ENCODE measurements at places on chromosomes 3 and 15.

- DNase-seq, result no peak
Measured at GRCh38 chr15:32790352-32790999, 72.7 kb downstream of the GREM1 start.

GRCh38 chr3:87792534-87793336, 266.1 kb downstream of the CGGBP1 start:
- no peak for DNase-seq

DNA sequence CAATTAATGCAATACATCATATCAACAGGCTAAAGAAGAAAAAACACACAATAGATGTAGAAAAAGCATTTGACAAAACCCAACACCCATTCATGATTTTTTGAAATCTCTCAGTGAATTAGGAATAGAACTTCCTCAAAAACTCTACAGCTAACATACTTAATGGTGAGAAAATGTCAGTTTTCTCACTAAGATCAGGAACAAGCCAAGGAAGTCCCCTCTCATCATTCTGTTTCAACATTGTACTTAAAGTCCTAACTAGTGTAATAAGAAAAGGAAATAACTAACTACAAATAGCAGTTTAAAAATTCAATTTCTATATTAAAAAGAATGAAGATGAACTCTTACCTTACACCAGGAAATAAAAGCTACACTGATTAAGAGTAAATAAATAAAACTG, 77.8 kb downstream of the DCLK3 start:
- DNase-seq, result no peak

GRCh38 chr15:98955961-98956723, 51.5 kb downstream of the PGPEP1L start:
- DNase-seq, result no peak

- DNase-seq, result no peak
Measured at GRCh38 chr3:16370872-16371740, 106.1 kb downstream of the OXNAD1 start.

GRCh38 chr15:45136378-45136764, 6.6 kb downstream of the DUOX1 start:
- no peak for DNase-seq

DNA sequence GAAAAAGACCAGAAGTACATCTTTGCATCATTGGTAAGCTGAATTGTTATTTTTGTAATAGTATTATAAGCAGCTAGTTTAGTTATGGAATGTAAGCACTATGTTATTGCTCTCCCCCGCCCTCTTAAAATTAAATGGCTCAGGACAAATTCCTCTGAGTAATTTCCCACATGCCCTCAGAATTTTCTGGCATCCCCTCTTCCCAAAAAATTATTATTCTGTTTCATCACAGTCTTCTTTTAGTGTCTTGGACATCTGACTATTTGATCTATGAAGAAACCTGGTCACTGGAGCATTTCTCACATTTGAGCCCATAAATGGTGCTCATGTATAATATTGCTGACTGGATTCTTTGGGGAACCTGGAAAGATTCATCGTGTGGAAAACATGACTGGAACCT, 68.3 kb downstream of the KLHL25 start:
- no peak for DNase-seq
